ENCODE measurements at places on chromosomes 1 and 21.

GRCh38 chr1:1169429-1170214 lies 4.1 kb upstream of the TTLL10 start:
- DNase-seq, result no peak

GRCh38 chr1:175399795-175400194 lies 207.2 kb upstream of the KIAA0040 start:
- no peak for DNase-seq

DNA sequence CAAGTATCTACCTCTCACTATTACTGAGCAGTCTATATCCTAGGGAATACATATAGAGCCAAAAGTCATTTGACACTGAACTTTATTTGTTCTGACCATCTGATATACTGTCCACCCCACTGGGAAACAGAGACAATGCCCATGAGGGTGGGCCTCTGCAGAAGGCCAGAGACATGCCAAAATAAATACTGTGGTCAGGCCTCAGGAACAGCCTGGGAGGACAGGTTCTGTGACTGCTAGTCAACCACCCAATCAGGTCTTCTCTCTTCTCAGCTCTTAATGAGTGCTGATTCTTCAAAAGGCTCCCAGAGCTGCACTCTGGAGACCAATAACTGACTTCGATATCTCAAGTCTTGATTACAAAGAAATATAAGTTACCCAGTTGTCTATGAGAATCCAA lies 5.5 kb upstream of the ANKRD35 start:
- DNase-seq, result no peak

GRCh38 chr21:15768853-15769252 lies 39.1 kb downstream of the USP25 start:
- no peak for DNase-seq

GRCh38 chr1:201307231-201307630 lies 23.9 kb downstream of the PKP1 start:
- no peak for DNase-seq

DNA sequence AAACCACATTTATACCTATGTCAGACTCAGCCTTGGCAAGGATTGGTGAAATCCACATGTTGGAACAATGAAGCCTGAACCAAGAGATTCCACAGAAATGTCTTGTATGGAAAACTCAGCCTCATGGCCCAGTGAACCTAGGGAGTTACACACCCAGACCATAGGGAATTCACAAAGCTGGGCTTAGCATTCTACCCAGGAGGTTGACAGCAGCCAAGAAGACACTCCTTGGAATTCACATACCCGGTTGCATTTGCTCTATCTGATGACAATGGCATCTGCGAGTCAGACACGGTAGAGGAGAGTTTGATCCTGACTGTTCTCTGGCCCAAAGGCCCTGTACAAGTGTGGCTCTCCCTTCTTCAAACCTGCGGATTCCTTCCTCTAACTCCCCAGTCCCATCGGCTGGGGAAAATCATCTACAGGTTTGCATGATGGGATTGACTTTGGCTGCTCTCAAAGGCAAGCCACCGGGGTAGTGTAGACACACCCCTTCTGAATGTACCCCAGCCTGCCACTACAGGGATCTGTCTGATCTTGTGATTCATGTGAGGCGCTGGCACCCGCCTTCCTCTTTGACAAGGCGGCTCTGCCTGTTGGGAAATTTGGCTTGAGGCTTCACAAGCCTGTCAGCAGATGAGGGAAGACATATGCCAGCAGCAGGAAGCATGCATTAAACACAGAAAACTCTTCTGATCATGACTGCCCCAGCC lies 297.3 kb upstream of the KAZN start:
- no peak for DNase-seq

GRCh38 chr21:42156690-42157605 lies 62.0 kb upstream of the ABCG1 start:
- DNase-seq, result peak; percentile 35

DNA sequence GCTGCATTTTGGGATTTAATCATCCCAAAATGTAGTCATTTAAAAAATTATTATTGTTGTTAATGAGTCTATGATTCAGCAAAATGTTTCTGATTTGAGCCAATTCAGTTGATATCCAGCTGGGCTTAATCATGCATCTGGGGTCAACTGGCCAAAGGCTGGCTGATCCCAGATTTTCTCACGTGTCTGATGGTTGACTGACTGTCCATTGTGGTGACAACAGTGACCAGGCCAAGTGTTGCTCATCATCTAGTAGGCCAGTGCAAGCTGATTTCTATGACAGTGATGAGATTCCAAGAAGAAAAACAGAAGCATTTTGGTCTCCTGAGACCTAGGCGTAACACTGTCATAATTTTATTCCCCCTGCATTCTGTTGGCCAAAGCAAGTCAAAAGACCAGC lies 80.1 kb upstream of the ZC3H11B start:
- DNase-seq, result no peak

GRCh38 chr1:96338622-96339021 lies 383.0 kb upstream of the PTBP2 start:
- no peak for DNase-seq

- no peak for DNase-seq
Observed at GRCh38 chr21:42637267-42638041, 16.0 kb upstream of the PDE9A start.

- DNase-seq, result no peak
Observed at GRCh38 chr1:55071477-55071876, 32.1 kb downstream of the PCSK9 start.

All from activated naive CD4-positive, alpha-beta T cell treated with anti-CD3 and anti-CD28 coated beads, Interleukin-2, amount 50 U/mL, for 72 hours (primary cell).